ENCODE measurements at places on chromosomes 4 and X. TPM values are rescaled to one million over a fixed set of nuclear protein-coding genes. Genes with fewer than 3 reads are reported as not detected.

The RAB40AL gene
- total RNA-seq = not detected

The SEPTIN11 gene
- 9.2 TPM for total RNA-seq

The EMCN gene
- total RNA-seq = not detected

The VCX3A gene
- total RNA-seq = not detected

The ZNF185 gene
- total RNA-seq = 0.83 TPM

The LRIT3 gene
- 0.05 TPM for total RNA-seq

The RAB41 gene
- not detected for total RNA-seq

The TEC gene
- total RNA-seq = 2.4 TPM

The SPOCK3 gene
- total RNA-seq = not detected

The DCHS2 gene
- not detected for total RNA-seq

The NDNF gene
- 0.78 TPM for total RNA-seq

The PCDH10 gene
- total RNA-seq = 0.09 TPM

GRCh38 chrX:153551135-153551534 lies 33.7 kb downstream of the ATP2B3 start:
- H3K36me3 ChIP-seq = no peaks in the 10 kb centered on the region
- H3K27me3 ChIP-seq = no peaks in the 10 kb centered on the region
- H3K4me3 ChIP-seq = no peak overlapping the region
- no peak overlapping the region for H3K27ac ChIP-seq

GRCh38 chrX:3230496-3230895 lies 116.0 kb downstream of the MXRA5 start:
- no peaks in the 10 kb centered on the region for H3K27me3 ChIP-seq
- H3K4me1 ChIP-seq = no peaks in the 10 kb centered on the region
- no peaks in the 10 kb centered on the region for H3K36me3 ChIP-seq
- H3K4me3 ChIP-seq = no peak overlapping the region
- no peak for DNase-seq

DNA sequence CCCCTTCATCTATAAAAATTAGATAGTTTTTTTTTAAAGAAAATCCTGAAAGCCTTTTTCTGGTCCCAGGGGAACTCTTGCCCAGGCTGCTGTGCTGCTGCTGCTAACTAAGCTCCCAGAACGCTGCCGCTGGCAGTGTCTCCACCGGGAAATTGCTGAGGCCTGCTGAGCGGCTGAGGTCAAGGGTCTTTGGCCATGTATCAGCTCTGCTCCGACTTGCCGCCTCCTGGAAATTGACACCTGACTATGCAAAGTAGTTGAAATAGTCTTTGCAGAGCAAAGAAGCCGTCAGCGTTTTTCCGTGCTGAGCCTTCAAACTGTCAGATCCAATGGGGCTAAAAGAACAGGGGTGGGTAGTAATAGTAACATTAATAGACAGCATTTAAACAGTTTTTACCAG lies 839 bp downstream of the QDPR start:
- H3K36me3 ChIP-seq = peaks cover 25% of the 10 kb centered on the region
- no peak overlapping the region for H3K27ac ChIP-seq
- peak overlapping the region; percentile 99 for H3K4me3 ChIP-seq
- no peak for DNase-seq
- peaks cover 25% of the 10 kb centered on the region for H3K4me1 ChIP-seq

GRCh38 chr4:137768881-137769280 lies 236.6 kb upstream of the PCDH18 start:
- no peaks in the 10 kb centered on the region for H3K27me3 ChIP-seq
- no peak for DNase-seq
- H3K36me3 ChIP-seq = no peaks in the 10 kb centered on the region
- no peak overlapping the region for H3K27ac ChIP-seq

GRCh38 chr4:39514888-39515401 lies 12.3 kb downstream of the UGDH start:
- DNase-seq = no peak
- peaks cover 18% of the 10 kb centered on the region for H3K36me3 ChIP-seq
- H3K4me3 ChIP-seq = no peak overlapping the region
- H3K27me3 ChIP-seq = no peaks in the 10 kb centered on the region
- no peaks in the 10 kb centered on the region for H3K4me1 ChIP-seq
- no peak overlapping the region for H3K27ac ChIP-seq

- H3K4me3 ChIP-seq = no peak overlapping the region
- peaks cover 30% of the 10 kb centered on the region for H3K27me3 ChIP-seq
- H3K4me1 ChIP-seq = peaks cover 13% of the 10 kb centered on the region
Observed at GRCh38 chr4:10951306-10951705, 266.7 kb upstream of the CLNK start.

GRCh38 chrX:151984328-151984727 lies 9.9 kb upstream of the GABRE start:
- no peak overlapping the region for H3K4me3 ChIP-seq
- no peaks in the 10 kb centered on the region for H3K4me1 ChIP-seq
- H3K36me3 ChIP-seq = no peaks in the 10 kb centered on the region
- no peaks in the 10 kb centered on the region for H3K27me3 ChIP-seq
- no peak for DNase-seq

GRCh38 chr4:113584407-113585150 lies 177.0 kb downstream of the CAMK2D start:
- no peak for DNase-seq
- peaks cover 51% of the 10 kb centered on the region for H3K36me3 ChIP-seq
- peaks cover 29% of the 10 kb centered on the region for H3K4me1 ChIP-seq

- DNase-seq = no peak
- H3K27ac ChIP-seq = no peak overlapping the region
- H3K4me3 ChIP-seq = no peak overlapping the region
- no peaks in the 10 kb centered on the region for H3K4me1 ChIP-seq
- no peaks in the 10 kb centered on the region for H3K27me3 ChIP-seq
- H3K36me3 ChIP-seq = no peaks in the 10 kb centered on the region
Observed at GRCh38 chr4:126136922-126137781, 822.4 kb downstream of the FAT4 start.

- peaks cover 6% of the 10 kb centered on the region for H3K27me3 ChIP-seq
- H3K36me3 ChIP-seq = no peaks in the 10 kb centered on the region
- H3K4me1 ChIP-seq = peaks cover 4% of the 10 kb centered on the region
- no peak overlapping the region for H3K27ac ChIP-seq
- no peak for DNase-seq
- H3K4me3 ChIP-seq = no peak overlapping the region
Observed at GRCh38 chr4:153265306-153266047, 61.2 kb downstream of the TRIM2 start.

- no peak overlapping the region for H3K4me3 ChIP-seq
- H3K27ac ChIP-seq = peak overlapping the region; percentile 90
- no peaks in the 10 kb centered on the region for H3K36me3 ChIP-seq
- peak; percentile 27 for DNase-seq
- no peaks in the 10 kb centered on the region for H3K27me3 ChIP-seq
- peaks cover 28% of the 10 kb centered on the region for H3K4me1 ChIP-seq
Observed at GRCh38 chrX:9456250-9457074, 8.4 kb upstream of the TBL1X start.

- H3K4me3 ChIP-seq = no peak overlapping the region
- no peak overlapping the region for H3K27ac ChIP-seq
- H3K4me1 ChIP-seq = no peaks in the 10 kb centered on the region
- no peak for DNase-seq
Observed at GRCh38 chr4:124104628-124105027, 607.9 kb downstream of the ANKRD50 start.

GRCh38 chr4:56914336-56914735 lies 6.6 kb downstream of the REST start:
- no peak for DNase-seq
- H3K4me3 ChIP-seq = no peak overlapping the region
- H3K27ac ChIP-seq = no peak overlapping the region
- peaks cover 50% of the 10 kb centered on the region for H3K36me3 ChIP-seq
- H3K27me3 ChIP-seq = no peaks in the 10 kb centered on the region
- peaks cover 40% of the 10 kb centered on the region for H3K4me1 ChIP-seq

DNA sequence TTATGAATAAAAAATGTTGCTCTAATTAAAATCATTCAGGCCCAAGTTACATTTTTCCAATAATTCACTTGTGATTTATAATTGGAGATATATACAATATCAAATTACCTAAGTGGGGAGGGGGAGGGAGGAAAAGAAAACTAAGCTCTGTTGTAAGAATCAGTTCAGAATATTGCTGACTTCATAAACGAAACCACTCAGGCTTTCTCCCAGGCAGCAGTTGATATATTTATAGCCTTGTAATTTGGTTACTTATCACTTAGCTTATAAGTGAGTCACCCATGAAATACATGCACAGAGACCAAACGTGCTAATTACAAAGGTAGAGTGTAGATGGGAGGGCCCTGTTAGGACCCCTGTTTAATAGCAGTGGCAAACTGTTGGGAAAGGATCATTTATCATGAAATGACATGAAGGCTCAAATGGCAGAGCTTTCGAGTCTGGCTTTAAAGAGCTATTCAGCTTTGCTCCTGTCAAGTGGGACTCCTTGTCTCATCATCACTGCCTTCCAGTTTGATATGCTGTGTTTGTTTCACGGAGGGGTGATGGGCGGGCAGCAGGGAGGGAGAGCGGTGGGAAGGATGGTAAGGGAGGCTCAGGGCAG lies 105.6 kb upstream of the PGRMC2 start:
- H3K4me3 ChIP-seq = no peak overlapping the region
- H3K36me3 ChIP-seq = no peaks in the 10 kb centered on the region
- no peak overlapping the region for H3K27ac ChIP-seq
- no peaks in the 10 kb centered on the region for H3K4me1 ChIP-seq

DNA sequence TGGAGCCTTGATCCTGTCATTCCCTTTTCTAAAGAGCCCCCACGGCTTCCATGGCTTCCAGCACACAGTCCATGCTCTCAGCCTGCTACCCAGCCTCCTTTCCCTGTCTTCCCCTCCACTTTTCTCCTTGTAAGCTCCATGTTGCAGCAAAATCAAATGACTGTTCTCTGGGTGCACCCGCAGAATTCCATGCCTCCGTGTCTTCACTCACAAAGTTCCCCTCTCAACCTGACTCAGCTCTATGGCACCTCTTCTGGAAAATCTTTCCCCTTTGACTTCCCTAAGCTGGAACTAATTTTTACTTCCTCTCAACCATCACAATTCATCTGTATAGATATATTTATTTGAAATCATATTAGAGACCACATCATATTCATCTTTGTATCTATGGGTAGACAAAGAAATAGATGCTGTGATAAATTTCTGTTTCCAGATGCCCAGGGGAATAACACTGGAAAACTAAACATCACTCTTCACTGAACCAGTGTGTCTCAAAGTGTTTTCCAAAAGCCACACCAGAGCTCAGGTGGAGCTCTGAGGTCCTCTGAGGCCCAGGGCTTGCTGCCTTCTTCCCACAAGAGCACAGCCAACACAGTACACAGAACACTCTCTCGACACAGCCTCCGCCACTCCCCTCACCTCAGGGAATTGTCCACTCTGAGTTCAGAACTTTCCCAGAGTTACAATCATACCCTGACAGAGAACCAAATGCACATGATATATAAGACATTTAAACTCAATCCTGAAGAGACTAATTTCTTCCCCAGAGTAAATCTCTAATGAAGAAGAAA lies 3.3 kb downstream of the SETD7 start:
- H3K27me3 ChIP-seq = peaks cover 4% of the 10 kb centered on the region
- DNase-seq = no peak
- no peak overlapping the region for H3K4me3 ChIP-seq
- H3K4me1 ChIP-seq = peaks cover 31% of the 10 kb centered on the region
- H3K36me3 ChIP-seq = no peaks in the 10 kb centered on the region

GRCh38 chr4:40976343-40976742 lies 226.6 kb downstream of the NSUN7 start:
- DNase-seq = no peak
- no peak overlapping the region for H3K27ac ChIP-seq
- no peaks in the 10 kb centered on the region for H3K27me3 ChIP-seq
- no peak overlapping the region for H3K4me3 ChIP-seq

GRCh38 chr4:40350627-40351227 lies 15.6 kb downstream of the CHRNA9 start:
- no peak for DNase-seq
- no peaks in the 10 kb centered on the region for H3K36me3 ChIP-seq
- H3K27me3 ChIP-seq = no peaks in the 10 kb centered on the region
- peaks cover 10% of the 10 kb centered on the region for H3K4me1 ChIP-seq

DNA sequence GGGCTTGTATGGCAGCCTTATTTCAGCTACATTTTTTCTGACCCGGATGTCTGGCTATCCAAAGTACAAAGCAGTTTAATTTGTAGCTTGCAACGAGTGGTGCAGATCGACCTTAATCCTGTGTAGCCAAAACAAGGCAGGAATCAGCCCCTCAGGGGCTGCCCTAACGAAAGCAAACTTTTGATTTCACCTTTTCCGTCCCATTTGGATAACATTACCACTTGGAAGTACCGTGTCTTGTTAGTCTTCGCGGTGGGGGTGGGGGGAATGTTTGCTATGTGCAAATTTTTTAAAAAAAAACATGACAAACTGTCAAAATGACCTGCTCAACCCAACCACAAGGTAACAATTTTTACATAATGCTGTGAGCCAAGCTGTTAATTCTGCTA lies 766 bp upstream of the DNAJB14 start:
- peaks cover 53% of the 10 kb centered on the region for H3K36me3 ChIP-seq
- H3K27me3 ChIP-seq = no peaks in the 10 kb centered on the region
- H3K4me3 ChIP-seq = no peak overlapping the region
- DNase-seq = no peak

DNA sequence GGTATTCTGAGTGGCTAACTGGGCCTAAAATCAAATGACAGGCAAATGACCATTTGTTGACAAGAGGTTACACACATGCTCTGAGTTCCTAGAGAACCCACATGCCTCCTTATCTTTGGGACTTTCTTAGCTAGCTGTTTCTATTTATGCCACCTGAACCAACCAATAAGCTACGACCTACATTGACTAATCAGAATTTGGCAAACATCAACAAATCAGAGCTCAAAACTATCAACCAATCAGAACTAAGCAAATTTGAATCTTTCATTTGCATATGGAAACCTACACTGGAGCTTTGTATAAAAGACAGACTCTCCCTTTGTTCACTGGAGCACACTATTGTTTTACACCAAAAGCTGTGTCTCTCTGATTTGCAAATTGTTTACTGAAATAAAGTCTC lies 192.0 kb downstream of the CXXC4 start:
- H3K27ac ChIP-seq = no peak overlapping the region
- no peak overlapping the region for H3K4me3 ChIP-seq
- no peak for DNase-seq

DNA sequence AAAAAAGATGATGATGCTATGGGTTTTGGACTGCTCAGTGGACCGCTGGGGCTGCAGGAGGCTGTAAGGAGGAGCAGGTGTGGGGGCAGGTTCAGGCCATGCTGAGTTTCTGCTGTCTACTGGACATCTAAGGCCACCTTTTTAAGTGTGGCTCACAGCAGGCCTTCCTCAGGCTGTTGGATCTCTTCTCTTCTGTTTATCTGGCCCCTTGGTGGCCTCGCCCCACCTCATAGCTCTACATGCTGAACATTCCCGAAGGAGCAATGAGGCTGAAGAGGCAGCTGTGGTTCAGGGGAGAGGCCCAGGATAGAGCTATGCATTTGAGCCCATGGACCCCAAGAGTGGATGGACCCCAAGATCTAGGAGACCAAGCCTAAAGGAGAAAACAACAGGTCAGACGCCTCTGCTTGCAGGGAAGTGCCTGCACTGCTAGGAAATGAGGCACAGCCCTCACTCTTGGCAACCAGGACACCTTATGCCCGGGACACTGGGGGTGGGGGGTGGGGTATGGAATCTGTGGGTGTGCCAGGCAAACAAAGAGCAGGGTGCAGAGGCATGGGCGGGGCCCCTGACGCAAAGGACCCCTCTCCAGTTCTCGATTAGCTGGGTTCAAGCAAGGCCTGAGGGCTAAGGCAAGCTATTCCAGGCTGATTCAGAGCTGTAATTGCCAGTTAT lies 168.9 kb downstream of the BCOR start:
- no peak overlapping the region for H3K27ac ChIP-seq
- no peak overlapping the region for H3K4me3 ChIP-seq
- DNase-seq = no peak
- no peaks in the 10 kb centered on the region for H3K27me3 ChIP-seq
- H3K36me3 ChIP-seq = no peaks in the 10 kb centered on the region
